CD4-positive, alpha-beta T cell treated with Interleukin-12 subunit alpha and Interleukin-12 subunit beta, for 1 hour (primary cell): ENCODE measurements at places on chromosomes 2 and 18.

GRCh38 chr2:24576617-24577016 is 85.6 kb downstream of the NCOA1 start:
- no peak for DNase-seq

DNA sequence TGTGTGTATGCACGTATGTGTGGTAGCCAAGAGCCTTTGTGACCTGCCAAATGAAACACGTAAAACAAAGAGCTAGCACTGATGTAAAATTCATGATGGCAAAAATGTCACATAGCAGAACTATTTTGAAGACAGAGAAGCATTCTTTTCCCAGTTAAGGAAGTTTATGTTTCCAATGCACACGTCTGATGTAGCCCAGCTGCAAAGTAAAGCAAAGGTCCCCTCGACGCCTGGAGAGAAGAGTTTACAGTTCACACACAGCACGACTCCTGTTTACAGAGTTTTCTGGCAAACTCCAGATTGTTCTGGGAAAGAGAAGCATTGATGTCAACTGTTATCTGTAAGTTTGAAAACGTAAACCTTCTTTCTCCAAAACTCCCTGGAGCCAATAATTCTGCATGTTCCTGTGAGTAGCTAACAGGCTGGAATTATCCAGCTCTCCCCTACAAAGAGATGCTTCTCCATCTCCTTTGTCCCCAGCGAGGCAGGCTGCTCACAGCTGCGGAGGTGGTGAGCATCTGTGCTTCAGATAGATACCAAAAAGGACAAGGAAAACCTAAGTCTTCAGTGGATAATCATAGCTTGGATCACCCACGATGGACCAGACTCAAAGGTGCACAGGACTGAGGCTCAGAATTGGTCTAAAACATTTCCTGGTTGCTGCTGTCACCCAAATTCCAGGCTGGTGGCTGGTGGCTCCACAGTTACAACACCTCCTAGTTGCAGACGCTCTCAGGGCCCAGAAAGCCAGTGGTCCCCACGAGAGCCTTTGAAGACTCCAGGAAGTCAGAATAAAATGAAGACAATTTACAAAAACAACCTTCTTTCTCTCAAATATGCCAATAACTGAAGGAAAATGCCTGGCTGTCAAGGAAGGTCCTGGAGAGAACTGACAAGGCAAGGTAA is 87.4 kb downstream of the COL6A3 start:
- DNase-seq, result no peak

DNA sequence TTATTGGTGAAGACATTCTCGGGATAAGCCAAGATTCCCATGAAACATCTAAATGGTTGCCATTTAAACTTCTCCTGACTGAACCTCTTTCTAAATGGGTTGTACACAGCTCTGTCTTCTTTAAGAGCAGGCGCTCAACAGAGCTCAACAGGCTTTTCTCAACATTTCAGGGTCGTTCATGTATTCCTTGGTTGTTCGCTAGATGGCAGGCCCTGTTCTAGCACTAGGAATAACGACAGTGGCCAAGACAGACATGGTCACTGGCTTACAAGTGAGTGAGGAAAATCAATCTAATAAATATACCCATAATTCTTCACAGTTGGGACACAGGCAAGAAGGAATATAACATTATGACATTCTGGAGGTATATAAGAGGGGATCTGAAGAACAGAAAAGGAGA is 154.5 kb downstream of the SMAD2 start:
- no peak for DNase-seq

DNA sequence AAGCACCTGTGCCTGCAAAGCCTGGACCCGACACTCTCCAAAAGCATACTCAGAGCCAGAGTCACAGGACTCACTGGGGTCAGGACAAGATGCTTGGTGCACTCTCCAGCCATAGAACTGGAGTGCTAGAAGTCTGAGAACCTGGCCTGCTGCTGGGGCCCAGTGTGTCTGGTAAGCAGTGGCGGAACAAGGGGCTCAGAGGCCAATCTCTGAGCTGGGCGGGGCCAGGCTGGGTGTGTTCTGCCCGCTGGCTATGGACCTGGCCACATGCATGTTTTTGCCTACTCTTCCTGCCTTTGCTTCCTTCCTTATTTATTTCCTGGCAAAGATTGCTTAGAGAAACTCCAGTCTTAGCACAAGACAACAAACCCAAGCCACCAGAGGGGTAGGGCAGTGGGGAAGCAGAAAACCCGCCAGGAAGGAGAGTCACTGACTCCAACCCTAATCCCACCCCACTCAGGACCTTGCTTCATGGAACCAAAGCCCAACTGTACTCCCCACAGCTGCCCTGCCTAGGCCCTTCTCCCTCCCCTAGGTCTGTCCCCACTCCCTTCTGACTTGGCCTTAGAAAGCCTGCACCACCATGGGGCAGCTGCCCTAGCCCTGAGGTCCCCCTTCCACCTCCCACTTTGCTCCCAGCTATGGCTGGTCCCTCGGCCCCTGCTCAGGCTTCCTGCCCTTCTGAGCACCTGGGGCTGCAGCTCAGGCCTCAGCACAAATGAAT is 315.5 kb downstream of the CELF4 start:
- no peak for DNase-seq

DNA sequence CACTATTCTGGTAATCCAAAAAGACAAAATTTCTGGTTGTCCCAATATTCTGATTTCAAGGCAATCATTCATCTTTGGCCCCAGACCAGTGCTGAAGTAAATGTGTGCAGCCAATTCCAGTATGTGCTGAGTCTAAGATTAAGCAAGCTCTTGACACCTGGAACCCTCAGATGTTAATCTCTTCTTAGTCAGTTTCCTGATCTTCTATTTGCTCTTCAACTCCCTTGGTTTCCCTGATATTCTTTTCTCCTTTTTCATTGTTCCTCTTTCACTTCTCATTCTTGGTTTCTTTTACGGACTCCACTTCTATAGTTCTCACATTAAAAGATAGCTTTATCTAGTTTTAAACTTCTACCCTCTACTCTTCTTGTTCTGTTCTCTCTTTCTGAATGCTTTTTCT is 445.7 kb upstream of the FANCL start:
- DNase-seq, result no peak

DNA sequence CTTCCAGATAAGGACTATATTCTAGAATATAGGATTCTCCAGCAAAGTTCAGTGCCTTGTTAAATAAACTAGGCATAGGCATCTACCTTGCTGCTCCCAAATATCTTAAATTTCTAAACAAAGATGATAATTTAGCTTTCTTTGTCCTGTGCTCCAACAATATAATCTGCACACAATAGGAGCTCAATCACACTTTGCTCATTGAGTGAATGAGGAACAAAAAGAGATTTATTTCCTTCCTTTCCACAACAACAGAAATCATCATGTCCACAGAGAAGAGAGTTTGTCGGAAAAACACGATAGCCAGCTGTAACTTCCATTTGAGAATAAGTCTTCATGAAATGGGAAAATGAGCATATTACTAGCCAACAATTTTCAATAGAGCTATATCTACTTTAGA is 256.7 kb downstream of the TCF4 start:
- DNase-seq, result no peak

DNA sequence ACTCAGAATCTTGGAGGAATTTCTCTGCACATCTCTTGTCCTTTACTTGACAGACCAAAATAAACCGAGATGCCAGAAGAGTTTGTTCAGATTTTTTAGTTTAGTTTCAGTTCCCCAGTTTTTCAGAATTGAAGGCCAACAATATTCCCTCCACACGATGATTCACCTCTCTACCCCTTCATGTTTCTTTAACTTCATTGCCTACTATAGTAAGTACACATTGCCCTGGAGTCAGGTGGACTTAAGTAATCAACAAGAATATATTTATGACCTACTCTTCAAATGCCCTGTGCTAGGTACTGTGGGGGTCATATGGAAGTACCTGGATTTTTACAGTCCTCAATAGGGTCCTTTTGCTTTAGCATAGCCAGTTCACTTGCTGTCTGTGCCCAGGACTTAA is 79.6 kb upstream of the CTLA4 start:
- no peak for DNase-seq

DNA sequence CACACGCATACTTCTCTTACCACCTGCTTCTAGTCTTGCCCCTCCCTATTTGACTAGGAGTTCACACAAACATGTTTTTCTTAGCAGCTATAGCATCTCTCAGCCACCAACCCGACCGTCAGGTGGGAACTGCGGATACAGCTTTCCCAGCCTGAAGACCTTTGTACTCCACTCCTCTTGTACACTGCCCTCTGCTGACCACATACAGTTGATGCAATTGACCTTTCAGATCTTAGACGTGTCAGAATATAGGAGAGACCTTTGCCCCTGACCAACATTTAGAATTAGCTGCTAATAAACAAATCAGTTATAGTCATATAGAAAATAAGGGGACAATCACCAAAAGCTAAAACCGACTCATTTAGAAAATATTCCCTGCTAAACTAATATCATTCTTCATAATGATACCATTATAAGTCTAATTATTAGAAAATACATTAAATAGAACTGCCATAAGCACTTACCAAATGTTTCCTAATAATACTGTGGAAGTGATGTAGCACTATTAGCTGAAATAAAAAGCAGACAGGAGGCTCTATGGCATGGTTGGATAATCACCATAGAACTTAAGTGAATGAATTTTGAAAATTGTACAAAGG is 208.4 kb downstream of the RAD51AP2 start:
- no peak for DNase-seq

GRCh38 chr18:70322928-70323327 is 34.1 kb downstream of the SOCS6 start:
- no peak for DNase-seq

GRCh38 chr2:12196495-12196894 is 450.1 kb downstream of the LPIN1 start:
- no peak for DNase-seq

GRCh38 chr2:109295070-109295780 is 166.2 kb downstream of the SH3RF3 start:
- DNase-seq, result no peak

DNA sequence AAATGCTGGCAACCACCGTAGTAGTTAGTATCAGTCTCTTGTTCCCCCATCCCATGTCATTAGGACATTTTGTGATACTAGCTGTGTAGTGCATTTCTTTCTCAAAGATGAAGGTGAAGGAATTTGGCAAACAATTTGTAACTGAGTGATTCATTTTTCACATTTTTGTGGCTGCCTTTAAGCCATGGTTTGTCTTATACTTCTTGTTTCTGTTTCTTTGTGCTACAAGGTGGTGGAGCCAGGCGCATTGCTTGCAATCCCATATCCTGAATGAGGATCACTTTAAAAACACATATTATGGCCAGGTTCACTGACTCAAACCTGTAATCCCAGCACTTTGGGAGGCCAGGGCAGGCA is 40.6 kb downstream of the GPD2 start:
- no peak for DNase-seq

- no peak for DNase-seq
Observed at GRCh38 chr2:239098288-239098970, 250.5 kb downstream of the TWIST2 start.

- peak; percentile 31 for DNase-seq
Observed at GRCh38 chr2:41836948-41837347, 210.9 kb upstream of the PKDCC start.

- DNase-seq, result no peak
Observed at GRCh38 chr2:102832789-102833188, 71.0 kb downstream of the TMEM182 start.

- DNase-seq, result no peak
Observed at GRCh38 chr2:83850071-83850725, 608.9 kb downstream of the SUCLG1 start.

GRCh38 chr18:73639788-73640187 is 507.8 kb downstream of the FBXO15 start:
- DNase-seq, result no peak

DNA sequence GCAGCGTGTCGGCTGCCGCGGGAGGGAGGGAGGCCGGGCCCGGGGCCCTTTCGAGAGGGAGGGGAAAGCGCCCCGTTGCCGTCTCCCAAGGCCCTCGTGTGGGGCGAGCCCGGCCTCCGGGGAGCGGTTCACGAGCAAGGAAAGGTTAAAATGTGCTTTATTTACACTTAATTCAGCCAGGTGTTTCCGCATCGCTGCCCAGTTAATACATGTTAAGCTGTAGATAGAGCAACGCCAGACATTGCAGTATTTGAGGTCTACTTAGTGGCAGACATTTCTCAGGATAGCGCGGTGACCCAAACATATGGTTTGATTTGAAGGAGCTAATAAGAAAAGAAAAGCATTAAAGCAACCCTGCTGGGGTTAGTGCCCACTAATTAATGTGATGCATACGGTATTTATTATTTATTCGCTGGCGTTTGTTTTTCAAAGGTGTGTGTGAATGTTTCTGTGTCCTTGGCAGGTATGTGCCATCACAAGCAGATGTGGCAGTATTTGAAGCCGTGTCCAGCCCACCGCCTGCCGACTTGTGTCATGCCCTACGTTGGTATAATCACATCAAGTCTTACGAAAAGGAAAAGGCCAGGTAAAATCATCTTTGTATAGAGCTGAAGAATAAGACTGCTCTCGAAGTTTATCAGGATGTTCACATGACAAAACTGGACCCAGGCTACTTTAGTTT is 571 bp downstream of the EEF1B2 start:
- DNase-seq, result no peak

GRCh38 chr2:31382452-31383120 is 32.0 kb downstream of the XDH start:
- DNase-seq, result no peak

DNA sequence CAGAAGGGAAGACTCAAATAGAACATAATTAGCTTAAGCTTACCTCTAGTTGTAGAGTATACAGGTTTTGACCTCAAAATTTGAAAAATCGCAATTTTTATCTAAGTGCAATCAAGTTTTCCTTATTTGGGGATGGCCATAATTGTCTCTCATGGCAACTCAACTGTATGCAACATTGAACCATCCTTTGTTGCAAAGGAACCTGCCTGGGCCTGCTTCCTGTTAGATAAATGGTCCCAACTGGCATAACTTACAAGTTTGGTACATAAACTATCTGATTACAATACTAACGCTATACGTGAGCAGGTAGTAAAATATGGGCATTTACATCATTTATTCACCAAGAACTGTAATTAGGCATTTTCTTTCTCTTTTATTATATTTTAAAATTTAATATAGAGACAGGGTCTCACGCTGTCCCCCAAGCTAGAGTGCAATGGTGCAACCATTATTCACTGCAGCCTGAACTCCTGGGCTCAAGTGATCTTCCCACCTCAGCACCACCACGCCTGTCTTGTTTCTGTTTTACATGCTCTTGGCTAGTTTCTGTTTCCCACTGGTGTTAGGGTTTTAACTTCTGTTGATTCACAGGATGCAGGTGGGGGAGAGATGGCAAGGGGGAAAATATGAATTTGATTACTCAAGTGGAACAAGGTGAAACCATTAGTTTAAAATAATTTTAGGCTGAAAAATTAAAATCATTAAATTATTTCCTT is 55.3 kb upstream of the B3GNT2 start:
- DNase-seq, result no peak

DNA sequence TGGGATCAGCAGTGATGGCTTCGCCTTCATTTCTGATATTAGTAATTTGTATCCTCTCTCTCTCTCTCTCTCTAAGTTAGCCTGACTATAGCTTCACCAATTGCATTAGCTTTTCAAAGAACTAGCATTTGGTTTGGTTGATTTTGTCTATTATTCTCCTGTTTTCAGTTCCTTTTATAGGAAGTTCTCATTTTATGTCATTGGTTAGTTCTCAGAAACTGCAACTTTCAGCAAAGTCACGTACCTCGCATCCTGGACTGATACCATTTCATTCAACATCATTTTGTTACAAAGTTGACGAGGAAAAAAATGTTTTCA is 450.8 kb downstream of the EIPR1 start:
- DNase-seq, result no peak

- DNase-seq, result no peak
Observed at GRCh38 chr2:105140240-105140568, 101.3 kb upstream of the GPR45 start.
